ENCODE measurements at places on chromosomes 16 and 17.

- DNase-seq, result no peak
Measured at GRCh38 chr16:19879241-19879792, 5.3 kb downstream of the GPRC5B start.

DNA sequence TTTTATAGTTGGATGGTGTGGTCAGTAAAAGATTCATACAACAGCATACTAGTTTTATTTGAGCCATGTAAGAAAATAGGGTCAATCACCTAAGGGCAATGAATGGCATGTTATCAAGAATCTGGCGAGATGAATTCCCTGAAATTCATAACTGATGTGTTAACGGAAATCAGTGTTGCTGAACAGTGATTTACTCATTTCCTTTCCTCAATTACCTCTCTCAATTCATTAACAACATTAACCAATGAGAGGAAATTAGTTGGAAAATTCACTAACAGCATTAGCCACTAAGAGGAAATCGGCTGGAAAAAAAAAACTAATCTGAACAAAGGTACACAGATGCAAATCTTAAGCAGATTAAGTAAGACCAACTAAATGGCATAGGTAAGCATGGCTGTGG is 6.3 kb downstream of the CMTR2 start:
- no peak for DNase-seq

DNA sequence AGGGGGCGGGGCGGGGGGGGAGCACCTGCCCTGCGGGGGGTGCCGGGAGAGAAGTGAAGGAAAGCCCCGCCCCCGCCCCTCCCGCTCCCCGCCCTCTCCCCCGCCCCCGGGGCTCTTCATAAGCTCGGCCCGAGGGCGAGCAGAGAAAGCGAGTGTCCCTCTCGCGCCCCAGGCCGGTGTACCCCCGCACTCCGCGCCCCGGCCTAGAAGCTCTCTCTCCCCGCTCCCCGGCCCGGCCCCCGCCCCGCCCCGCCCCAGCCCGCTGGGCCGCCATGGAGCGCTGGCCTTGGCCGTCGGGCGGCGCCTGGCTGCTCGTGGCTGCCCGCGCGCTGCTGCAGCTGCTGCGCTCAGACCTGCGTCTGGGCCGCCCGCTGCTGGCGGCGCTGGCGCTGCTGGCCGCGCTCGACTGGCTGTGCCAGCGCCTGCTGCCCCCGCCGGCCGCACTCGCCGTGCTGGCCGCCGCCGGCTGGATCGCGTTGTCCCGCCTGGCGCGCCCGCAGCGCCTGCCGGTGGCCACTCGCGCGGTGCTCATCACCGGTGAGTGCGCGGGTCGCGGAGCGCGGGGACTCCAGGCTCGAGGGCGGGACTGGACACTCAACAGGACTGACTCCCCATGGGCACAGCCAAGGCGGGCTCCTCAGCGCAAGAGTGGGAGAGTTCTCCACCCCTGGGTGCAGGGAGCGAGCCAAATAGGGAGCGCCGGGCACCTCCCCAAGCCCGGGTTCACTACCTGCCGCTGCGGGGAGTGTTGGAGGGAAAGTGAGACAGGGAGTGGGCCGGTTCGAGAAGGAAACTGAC is at the start of gene HSD11B2:
Gene HSD11B2 (plus strand): TSS at position 145 of the 798 bp plus-strand sequence. CDS start 128 bp downstream, at position 273.
- no peak for DNase-seq

DNA sequence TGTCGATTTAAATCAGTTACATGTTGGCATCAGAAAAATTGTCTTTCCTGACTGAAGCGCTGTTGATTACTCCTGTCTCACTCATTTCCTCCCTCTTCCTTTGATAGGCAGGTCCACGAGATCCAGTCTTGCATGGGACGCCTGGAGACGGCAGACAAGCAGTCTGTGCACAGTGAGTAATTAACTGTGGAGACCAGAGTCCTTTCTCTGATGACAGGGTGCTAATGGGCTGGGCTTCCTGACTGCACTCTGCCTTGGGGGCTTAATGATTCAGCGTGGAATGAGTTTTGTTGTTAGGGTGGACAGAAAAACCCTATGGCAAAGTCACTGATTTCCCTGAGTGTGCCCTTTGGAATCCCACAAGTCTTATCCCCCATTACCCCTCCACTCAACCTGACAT is 6.5 kb downstream of the GOSR2 start:
- no peak for DNase-seq

GRCh38 chr17:59093702-59094231 is 12.9 kb downstream of the TRIM37 start:
- DNase-seq, result no peak

DNA sequence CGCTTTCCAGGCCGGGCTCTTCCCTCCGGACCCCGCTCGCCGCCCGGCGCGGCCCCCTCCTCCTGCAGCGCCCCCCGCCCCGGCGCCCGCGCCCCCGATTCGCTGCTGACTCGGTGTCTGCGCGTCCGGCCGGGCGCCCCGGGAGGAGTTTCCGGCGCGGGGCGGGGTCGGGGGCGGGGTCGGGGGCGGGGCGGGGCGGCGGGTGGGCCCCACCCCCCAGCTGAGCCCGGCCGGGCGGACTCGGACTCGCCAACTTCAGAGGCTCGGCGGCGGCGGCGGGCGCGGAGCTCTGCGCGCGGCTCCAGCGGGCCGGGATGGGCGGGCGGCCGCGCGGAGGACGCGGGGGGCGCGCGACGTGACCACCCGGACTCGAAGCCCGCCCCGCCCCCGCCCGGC is at the start of gene METRNL:
Gene METRNL (plus strand): TSS at position 258 of the 396 bp plus-strand sequence. CDS start 207 bp downstream, outside the sequence.
- peak; percentile 93 for DNase-seq

DNA sequence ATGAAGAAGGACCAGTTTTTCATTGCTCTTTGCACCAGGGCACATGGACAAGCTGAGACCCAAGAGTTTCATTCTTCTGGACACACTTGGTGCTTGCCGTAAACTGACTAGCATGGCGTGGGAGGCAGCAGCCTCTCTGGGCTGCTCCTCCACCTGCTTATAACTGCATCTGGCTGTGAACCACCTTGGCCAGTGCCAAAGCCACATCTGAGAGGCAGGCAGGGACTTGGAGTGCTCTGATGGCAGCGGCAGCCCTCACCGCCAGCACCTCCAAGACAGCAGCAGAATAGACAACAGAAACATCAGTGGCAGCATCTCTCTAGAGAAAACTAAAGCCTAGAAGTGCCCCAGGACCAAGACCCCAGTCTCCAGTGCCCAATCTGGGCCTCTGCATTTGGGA is 4.7 kb downstream of the KRT37 start:
- DNase-seq, result no peak

DNA sequence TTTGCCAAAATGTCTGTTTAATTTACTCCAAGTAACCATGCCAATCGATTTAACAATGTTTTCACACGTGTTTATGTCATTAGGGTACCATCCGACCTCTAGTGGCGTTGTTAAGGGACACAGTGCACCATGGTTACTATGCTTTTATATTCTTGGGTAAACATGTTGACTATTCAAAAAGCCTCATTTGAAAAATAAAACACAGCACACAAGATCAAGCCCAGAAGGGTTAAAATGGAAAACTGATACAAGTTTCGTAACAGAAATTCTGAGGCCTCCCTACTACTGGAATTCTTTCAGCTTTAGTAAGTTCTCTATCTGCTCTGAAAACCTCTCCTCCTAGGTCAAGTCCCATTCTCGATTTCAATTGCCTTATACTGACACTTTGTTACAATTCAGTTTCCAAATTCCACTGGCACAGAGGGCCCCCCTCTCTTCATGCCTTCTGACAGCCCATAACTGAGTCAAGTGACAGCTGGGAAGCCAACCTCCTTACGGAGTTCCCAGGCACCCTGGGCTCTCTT is 2.1 kb downstream of the CFAP20 start:
- DNase-seq, result no peak

DNA sequence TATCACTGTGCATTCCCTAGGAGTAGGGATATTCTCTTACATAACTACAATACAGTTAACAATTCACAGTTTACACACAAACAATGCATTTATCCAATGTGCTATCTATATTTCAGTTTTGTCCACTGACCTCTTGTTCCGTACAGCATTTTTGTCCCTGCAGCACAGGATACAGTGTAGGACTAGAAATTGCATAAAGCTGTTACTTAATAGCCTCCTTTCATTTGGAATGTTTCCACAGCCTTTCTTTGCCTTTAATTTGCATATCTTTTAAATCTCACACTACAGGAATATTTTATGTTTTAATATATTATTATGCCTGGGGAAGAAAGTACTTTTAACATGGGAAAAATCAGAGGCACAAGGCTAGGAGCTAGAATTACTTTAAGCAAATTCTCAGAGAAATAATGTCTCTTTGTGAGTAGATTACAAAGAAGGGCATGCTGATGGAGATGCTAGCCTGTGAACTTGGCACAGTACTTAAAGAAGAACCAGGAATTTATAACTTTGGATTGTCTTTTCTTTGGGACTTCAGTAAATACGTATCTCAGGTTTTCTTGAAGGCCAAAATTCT is 144.3 kb downstream of the ITFG1 start:
- no peak for DNase-seq

DNA sequence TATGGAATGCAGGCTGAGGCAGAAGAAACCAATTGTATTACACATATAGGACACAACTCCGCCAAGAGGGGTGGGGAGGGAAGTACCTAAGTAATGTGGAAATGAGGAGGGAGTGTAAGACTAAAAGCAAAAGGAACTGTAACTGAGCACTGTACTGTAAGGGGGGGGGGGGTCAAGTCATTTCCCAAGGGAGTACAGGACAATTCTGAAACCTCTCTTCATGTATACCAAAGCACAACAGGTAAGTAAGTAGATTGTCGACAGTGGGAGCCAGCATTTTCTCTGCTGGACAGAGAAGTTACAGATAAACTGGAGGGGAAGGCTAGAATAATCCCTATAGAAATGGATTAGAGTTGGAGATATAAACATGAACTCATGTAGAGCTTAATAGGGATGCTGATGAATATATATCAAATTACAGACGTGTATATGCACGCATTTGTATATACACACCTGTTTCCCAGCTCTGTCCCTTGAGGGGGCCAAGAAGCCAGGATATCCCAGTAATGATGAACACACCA is 6.4 kb downstream of the USP22 start:
- DNase-seq, result no peak

DNA sequence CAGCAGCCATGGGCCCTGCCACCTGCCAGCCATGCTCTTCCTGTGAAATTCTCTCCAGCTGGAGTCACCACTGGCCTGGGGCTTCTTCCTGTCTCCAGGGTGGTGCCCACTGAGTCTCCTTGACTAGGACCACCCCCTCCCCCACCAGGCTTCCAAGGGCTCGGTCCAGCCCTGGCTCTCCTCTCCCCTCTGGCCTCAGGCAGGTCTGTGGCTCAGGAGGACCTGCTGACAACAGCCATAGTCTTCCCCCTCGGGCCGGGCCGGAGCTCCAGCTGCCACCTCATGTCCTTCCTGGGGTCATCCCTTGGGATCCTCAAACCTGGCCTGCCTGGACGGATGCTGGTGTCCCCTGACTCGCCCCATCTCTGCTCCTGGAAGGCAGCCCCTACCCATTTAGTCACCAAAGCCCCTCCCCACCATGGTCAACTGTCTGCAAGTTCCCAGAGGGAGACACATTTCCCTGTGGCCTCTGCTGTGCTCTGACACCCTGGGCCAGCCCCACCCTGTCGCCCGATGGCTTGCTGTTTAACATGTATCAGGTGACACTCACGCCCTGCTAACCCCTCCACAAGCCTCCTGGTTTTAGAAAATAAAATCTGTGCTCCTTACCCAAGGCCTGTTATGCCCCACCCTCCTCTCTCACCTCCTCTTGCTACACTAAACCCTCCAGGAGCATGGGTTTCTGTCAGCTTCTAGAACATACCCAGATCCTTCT is 186.2 kb downstream of the RBFOX3 start:
- DNase-seq, result no peak

GRCh38 chr17:62648956-62649294 is 21.5 kb downstream of the MRC2 start:
- DNase-seq, result no peak

GRCh38 chr17:55433629-55434422 is 12.2 kb upstream of the MMD start:
- DNase-seq, result no peak
